ENCODE measurements at places on chromosomes 6 and 20.
A peak's percentile ranks its signal among the peaks of the same experiment; 100 is the strongest.

DNA sequence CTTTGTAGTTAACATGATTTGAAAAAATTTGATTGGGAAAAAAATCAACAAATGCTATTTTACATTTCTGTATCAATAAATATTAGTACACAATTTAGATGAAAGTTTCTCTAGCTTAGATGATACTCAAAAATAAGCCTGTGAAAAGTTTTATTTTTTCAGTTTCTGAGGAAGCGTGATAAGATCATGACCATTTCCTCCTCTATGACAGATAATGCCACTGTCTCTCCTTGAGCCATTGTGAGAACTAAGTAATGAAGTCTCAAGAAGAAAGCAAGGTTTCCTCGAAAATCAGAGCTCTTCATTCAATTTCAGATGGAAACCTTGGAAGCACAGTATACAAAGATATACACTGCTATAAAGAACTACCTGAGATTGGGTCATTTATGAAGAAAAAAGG lies 395.0 kb downstream of the HDGFL1 start:
- DNase-seq: no peak

DNA sequence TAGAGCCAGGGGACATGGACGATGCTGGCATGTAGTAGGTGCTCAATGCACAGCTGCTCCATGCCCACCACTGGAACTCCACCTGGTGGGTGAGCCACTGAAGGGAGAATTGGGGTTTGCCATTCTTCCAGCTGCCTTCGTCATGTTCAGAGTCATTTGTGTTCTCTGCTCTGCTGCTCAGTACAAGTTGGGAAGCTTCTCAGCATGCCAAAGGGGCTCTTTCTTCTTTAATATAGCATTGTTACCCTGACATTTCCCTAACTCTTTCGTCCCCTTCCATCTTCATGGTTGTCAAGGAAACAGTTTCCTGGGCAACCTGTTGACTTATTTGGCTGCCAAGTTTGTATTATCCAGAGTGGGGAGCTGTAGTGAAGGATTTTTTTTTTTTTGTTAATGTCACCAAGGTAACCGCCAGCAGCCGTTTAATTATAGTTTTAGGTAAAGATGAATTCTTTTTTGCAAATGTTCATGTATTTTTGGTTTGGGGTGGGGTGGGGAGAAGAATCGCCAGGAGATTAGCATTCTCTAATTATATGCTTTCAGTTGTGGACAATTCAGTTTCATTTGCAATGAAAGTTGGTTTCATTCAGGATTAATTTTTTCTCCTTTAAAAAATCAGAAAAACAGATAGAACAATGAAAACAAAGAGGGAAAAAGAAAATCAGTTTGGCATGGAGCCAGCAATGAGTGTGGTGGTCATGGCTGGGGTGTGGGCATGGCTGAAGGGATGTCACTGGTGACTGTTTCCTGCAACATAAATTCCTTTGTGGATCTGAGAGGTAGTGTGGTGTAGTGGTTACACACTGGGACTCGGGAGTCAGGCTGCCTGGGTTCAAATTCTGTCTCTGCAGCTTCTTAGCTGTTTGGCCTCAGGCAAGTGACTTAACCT lies 73.0 kb upstream of the KCNG1 start:
- peak; percentile 14 for DNase-seq

- no peak for DNase-seq
These were observed 57.6 kb upstream of the NEDD9 start for GRCh38 chr6:11290027-11290426.

GRCh38 chr20:5003626-5004025 lies 2.3 kb upstream of the SLC23A2 start:
- no peak for DNase-seq

DNA sequence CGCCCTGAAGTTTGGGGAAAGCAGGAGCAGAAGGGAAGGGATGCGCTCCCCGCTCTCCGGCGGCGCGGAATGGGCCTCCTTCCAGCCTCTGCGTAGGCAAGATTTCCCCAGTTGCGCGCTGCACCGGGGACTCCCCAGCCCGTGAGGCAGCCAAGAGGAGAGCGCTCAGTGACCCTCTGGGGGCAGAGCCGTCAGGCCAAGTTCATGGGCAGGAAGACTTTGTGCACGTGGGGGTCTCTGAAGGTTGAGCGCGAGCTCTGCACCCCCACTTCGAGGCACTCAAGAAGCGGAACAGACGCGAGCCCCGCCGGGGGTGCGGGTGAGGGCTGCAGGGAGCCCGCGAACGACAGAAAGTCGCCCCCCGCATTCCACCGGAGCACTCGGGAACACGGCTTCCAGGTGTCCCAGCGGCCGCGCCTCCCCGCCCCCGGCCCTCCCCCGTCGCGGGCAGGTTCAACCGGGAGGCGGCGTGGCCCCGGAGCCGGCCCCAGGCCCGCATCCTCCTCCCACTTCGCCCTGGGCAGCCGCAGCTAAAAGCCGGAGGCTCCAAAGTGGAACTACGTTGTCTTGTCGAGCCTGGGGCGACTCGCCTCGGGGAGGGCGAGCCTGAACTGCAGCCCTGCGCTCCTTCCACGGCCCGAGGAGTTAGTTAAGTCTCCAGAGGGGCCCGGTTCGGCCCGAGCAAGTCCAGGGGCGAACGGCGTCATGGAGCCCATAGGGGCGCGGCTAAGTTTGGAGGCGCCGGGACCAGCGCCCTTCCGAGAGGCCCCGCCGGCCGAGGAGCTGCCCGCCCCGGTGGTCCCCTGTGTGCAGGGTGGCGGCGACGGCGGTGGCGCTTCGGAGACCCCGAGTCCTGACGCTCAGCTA lies at the start of gene PPP1R3G:
PPP1R3G (plus strand) TSS at position 561 of the 867 bp plus-strand sequence; CDS start at position 706, 145 bp downstream.
- peak; percentile 10 for DNase-seq

DNA sequence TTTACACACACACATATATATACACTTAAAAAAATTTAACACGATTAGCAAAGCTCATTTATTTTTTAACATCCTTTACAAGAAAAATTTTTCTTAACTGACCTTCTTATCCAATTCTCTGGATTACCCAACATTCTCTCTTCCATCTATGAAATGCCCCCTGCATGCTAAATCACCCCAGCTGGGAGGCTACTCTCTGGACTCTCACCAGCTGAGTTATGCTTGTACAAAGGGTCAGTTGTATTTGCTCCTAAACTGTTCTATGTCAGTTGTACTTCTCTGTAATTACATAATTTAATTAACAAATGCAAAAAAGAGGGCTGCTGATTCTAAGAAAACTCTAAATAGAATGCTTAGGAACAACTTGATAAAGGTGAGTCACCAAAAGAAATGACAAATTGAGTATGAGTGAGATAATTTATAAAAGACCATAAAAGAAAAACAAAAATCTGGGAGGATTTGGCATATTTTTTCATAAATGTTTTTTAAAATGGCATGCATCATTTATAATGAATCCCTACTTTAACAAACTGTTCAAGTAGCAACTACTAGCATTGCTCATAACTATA lies 120.5 kb downstream of the KIF13A start:
- no peak for DNase-seq

DNA sequence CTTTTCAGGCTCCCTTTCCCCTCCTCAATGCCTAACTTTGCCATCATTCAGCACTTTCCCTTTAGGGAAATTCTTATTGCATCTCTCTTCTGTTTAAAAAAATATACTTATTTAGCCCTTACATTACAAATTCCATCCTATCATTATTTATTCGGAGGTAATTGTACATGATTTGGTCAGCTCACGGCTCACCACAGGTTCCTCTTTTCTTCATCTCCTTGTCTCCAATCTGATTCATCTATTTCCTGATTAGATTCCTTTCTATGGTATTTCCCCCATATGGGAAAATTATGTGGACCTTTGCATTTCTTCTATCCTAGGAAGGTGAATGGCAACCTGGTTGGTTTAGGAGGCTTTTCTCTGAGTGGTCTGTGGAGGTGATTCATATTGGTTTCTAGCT lies 12.9 kb upstream of the EMILIN3 start:
- DNase-seq: peak; percentile 24

DNA sequence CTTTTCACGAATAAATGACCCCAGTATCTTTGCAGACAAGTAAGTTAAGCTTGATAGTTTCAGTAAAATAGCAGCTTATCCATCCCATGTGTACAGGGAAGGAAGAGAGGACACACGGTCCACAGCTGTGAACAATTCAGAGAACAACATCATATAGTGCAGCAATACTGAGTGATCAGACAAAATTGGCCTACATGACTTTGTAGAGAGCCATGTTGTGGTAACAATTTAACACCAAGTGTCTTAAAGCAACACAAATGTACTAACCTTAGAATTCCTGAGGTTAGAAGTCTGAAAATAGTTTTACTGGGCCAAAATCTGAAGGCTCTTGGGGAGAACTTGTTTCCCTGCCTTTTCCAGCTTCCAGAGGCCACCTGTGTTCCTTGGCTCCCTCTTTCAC lies 12.5 kb downstream of the FAM184A start:
- no peak for DNase-seq

- DNase-seq: no peak
These were observed 238.2 kb downstream of the ERMARD start for GRCh38 chr6:169989594-169989993.

DNA sequence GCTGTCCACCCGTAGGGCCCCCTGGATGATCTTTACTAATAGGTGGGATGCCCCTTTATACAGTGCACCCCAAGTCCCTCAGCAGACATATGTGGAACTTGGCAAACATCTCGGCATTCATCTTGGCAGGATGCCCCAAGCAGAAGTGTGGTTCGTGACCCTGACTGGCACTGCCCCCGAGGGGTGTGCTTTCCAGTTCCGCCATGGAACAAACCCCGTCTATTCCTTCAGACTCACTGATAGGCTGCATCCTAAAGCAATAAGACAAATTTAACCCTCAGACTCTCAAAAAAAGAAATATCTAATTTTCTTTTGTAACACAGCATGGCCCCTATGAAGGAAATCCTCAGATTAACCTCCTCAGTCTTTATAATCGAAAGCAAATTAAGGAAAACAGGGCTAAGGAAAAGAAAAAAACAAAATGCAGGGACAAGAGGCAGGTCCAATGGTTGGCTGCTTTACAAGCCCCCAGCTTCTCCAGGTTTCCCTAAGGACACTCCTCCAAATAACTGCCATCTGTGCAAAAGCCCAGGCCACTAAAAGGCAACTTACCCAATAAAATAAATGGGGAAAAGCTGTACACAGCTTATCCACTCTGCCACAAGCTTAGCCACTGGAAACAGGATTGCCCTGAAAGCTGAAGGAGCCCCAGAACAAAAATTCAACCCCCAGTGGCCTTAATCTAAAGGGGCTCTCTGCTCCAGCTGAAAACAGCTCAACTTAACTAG lies 30.5 kb upstream of the RIPK1 start:
- DNase-seq: no peak

GRCh38 chr20:46142124-46142523 lies 24.0 kb downstream of the CD40 start:
- no peak for DNase-seq

DNA sequence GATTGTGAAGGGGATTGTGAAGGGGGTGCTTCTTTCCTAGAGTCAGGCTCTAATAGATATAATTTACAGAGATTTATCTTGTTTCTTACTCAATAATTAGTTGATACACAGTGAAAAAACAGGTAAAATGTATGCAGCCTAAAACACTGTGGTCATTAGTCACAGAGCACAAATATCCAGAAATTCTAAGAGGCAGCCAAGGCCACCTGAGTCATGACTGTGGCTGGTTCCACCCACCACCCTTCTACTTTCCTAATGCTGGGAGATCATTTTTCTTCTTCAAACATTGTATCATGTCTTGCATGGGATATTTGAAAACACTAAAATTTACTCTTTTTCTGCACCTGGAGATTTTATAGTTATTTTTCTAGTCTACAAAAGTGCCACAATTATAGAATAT lies 181.6 kb downstream of the OTOR start:
- DNase-seq: no peak

DNA sequence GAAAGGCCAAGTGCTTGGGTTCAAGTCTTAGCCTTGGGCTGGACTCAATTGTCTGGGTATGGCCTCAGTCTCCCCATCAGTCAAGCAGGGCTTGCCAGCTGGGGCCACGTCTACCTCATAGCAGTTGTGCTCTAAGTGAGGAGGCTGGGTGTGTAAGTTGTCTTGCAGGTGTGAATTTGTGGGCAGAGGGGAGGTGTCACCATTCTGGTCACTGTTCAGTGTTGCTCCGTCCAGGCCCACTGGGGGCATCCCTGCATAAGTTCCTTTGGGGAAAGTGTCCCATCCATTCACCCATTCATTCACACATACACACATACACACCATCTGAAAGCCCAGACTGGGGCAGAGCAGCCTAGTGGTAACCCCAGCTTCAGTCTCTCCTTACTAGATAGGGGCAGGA lies 36.3 kb downstream of the TFEB start:
- no peak for DNase-seq

DNA sequence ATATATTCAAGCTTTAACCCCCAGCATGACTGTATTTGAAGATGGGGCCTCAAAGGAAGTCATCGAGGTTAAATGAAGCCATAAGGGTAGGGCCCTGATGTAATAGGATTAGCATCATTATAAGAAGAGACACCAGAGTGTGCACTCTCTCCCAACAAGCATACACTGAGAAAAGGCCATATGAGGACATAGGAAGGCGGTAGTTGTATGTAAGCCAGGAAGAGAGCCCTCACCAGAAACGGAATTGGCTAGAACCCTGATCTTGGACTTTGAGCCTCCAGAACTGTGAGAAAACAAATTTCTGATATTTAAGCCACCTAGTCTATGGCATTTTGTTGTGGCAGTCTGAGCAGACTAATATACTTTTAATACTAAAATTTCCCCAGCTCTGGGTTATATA lies 150.1 kb upstream of the STXBP5 start:
- DNase-seq: no peak

DNA sequence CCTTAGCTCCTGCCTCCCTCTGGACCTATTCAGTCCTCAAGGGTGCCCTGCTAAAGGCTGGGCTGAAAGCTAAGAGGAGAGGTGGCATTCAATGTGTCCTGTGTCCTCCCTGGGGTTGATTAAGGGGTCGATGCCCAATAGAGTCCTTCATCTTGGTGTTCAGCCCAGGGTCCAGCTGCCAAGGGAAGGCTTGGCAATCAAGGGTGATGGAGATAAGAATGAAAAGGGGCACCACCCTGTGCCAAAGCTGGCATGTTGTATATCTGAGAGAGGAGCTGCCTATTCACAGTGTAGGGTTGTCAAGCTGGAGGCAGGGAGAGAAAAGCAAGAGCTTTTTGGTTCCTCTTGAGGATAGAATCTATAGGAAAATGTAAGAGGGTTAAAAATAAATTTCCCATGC lies 12.3 kb downstream of the C20orf173 start:
- no peak for DNase-seq

DNA sequence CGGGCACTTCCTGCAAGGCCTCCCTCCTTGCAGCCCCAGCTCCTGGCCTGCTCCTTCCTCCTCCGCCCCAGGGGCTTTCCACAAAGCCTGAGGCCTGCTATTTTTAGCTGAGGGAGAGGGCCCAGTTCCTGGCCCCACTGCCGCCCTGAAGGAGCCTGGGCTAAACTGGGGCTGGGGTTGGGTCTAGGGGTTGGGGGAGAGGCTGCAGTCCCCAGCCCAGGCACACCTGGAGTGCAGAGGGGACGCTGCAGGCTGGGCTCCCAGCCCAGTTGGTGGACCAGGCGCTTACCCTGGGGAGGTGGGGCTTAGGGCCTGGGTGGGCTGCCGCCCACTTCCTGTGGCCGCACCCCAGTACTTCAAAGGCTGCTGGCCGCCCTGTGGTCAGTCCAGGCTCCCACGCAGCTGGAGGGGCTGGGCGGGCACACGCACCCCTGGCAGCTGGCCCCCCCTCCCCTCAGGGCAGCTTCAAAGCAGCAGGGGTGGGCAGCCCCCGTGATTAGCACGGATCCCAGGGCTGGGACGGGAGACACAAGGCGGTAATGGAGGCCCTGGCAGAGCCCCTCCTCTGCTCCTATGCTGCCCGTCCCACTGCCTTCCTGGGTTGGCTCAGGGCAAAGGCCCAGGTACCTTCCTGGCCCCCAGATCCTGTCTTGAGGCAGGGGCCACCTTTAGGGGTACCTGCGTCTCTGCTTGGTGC lies 7.1 kb upstream of the ABHD16B start:
- DNase-seq: peak; percentile 29

- DNase-seq: no peak
These were observed 14.3 kb downstream of the PCMT1 start for GRCh38 chr6:149763866-149764265.

All from MV-4-11 (cell line).